ENCODE measurements at places on chromosomes 12 and 14.

GRCh38 chr14:80572666-80573065 is 361.4 kb upstream of the DIO2 start:
- no peak for DNase-seq

DNA sequence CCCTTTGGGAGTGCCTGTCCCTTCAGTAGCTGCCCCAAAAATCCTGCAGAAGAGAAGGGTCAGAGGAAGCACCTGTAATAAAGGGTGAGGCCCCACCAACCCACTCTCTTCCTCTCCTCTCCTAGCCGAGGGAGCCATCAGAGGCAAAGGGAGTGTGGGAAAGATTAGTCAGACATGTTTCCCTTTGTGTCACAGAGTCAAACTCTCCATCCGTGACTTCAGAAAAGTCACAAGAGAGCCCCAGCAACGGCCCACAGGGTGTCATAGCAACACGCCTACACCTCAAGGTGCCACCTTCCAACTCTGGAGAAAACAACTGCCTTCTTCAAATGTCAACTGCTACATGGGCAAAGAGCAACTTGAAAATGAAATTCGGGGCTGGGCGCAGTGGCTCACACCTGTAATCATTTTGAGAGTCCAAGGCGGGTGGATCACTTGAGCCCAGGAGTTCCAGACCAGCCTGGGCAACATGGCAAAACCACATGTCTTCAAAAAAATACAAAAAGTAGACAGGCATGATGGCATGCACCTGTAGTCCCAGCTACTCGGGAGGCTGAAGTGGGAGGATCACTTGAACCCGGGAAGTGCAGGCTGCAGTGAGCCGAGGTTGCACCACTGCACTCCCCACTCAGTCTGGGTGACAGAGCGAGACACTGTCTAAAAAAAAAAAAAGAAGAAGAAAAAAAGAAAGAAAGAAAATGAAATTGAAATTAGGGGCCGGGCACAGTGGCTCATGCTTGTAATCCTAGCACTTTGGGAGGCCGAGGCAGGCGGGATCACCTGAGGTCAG is 17.7 kb upstream of the CD27 start:
- DNase-seq, result peak; percentile 83

GRCh38 chr12:74539765-74540526 is 2.3 kb downstream of the ATXN7L3B start:
- no peak for DNase-seq

GRCh38 chr12:121536054-121536898 is 44.5 kb downstream of the KDM2B start:
- peak; percentile 53 for DNase-seq

DNA sequence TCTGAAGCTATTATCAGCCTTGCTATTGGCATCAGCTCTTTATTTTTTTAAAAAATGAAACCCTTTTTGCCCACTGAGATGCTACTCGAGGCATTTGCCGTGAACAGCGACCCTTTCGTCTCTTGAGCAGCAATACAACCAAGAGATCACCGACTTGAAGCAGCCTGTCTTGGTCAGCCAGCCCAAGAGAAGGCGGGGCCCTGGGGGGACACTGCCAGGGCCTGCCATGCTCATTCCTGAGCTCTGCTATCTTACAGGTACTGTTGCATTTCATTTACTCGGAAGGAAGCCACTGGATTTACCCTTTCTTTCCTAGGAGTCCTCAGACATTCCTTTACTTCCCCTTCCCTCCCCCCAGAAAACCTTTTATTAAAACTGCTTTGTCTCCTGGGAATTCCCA is 16.7 kb downstream of the PIWIL1 start:
- no peak for DNase-seq

GRCh38 chr14:69151458-69152180 is 1.3 kb downstream of the DCAF5 start:
- DNase-seq, result peak; percentile 63

DNA sequence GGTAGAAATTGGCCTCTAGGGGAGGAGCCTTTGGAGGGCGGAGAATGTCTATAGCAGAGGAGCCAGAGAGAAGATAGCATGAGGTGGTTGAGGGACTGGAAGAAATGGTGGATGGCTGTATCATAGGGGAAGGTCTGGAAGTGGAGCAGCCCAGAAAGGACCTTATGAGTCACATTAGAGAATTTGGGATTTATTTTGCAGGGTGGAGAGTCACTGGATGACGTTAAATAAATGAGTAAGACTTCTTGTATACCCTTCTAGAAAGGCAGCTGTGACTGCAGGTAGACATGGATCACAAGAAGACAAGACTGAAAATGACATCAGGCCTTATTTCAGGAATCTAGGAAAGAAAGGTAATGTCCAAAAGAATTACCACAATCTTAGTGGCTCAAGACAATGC is 208.2 kb upstream of the TMTC1 start:
- no peak for DNase-seq

- DNase-seq, result no peak
Measured at GRCh38 chr12:62519043-62519442, 52.4 kb downstream of the MON2 start.

- no peak for DNase-seq
Measured at GRCh38 chr12:27480016-27480415, 33.5 kb downstream of the SMCO2 start.

DNA sequence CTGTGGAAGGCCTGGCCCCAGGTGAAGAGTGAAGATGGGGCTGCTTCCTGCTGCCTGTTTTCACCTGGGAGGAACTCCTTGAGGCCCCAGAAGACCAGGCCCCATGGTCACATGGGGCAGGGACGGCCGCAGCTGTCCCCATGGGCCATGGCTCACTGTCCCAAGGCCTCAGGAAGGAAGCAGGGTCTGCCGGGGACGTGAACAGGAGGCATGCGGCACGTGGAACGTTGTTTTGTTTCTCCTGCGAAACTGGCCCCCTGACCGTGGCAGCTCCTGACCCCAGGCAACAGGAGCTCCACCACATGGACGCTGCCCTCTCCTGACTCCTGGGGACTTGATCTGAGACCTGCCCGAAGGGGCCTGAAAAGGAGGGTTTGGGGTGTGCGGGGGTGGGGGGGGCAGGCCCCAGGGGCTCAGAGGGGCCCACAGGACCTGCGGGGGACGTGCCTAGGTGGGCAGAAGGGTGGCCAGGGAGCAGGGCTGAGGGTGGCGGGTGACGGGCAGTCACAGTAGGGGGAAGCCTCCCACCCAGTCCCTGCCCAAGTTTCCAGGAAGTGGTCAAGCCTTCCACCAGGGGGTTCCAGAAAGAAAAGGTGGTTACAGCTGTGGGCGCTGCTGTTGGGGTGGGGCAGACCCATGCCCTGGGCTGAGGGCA is 41.4 kb downstream of the LRCOL1 start:
- DNase-seq, result no peak

DNA sequence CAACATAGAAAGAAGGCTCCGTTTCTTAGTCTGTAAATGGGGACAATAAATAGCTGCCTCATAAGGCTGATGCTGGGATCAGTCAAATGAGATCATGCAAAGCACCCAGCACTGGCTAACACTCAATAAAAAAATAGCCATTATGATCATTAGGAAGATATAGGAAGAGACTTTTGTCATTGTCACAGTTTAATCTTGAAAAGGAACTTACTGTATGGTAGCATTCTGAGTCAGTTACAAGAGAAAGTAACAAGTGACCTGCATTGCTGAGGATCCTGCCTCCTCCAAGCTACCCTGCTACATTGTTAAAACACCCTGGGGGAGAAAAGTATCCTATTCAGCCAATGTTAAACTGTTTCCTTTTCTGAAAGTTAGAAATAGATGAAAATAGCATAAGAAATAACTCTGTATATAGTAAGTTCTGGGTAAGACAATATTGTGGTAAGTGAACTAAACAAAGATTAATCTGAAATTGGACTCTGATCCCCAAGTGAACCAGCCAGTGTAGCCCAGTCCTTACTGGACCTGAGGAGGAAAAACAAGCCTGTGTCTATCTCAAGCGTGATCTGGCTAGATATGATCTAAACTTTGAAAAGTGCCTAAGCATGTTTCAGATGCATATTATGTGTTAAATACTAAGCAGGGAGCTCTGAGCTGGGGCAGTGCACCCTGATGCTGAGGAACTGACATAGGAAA is 3.6 kb upstream of the NUDT4 start:
- DNase-seq, result no peak

DNA sequence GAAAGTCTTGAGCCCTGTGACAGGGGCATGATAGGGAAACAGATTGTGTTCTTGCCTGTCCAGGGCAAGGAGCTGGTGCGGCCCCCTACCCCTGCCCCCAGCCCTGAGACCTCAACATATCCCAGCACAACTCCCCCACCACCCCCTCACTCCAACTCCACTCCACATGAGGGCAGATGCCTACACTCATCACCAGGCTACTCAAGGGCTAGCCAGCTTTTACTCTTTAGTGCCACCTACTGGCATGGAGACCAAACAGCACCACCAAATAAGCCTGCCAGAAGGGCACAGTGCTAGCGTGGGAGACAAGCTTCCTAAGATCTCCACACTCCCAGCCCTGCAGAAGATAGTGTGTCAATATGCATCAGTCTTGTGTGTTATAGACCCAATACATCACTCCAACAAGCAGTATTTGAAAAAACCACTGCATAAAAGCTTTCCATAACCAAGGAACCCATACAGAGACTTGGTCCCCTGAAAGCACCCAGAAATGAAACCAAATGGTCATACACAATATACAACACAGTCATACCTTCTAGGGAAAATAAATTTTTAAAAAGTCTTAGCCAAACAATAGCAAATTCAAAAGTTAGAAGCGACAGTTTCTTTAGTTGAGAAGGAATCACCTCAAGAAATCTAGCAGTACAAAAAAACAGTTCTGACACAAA is 154.4 kb downstream of the KCNK10 start:
- DNase-seq, result peak; percentile 16

GRCh38 chr14:61050417-61050816 is 69.4 kb downstream of the SLC38A6 start:
- no peak for DNase-seq

GRCh38 chr12:57552835-57553313 is 3.0 kb downstream of the KIF5A start:
- no peak for DNase-seq

- DNase-seq, result no peak
Measured at GRCh38 chr12:42288544-42288943, 37.4 kb downstream of the ZCRB1 start.

DNA sequence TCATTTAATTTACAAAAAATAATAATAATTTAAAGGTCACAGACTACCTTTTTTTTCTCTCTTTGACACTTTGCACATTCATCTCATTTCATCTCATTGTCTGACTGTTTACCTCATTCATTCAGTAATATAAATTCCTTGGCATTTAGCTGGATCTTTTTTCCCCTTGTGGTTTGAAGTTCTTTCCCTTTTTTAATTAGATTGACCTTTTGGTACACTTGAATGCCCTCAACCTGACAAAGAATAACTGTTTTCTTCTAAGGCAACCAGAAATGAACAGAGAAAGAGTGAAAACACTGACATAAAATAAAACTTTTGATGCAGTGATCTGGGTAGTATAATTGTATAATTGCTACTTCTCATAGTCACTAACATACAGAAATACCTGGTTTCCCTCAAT is 774.9 kb upstream of the NOVA1 start:
- no peak for DNase-seq

DNA sequence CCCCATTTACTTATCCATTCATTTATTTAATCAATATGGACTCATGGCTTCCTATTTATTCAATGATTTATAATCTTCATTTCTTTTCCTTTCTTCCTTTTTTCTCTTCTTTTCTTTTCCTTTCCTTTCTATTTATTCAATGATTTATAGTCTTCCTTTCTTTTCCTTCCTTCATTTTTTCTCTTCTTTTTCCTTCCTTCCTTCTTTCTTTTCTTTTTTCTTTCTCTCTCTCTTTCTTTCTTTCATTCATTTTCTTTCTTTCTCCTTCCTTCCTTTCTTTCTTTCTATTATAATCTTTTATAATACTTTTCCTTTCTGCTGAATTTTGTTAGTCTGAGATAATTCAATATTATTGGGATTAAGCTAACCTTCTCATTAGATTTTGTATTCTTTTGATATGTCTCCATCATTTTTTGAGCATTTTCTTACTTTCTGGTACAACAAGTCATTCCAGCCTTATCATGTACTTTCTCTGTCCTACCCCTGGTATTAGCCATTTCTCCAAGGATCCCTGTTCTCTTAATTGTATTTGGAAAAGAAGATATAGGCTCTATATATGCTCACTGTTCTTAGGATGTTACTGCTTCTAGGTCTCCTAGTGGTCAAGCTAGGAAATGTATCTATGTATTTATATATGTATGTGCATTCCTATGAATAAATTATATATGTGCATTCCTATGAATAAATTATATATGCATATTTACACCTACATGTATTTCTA is 12.1 kb downstream of the LACRT start:
- no peak for DNase-seq

DNA sequence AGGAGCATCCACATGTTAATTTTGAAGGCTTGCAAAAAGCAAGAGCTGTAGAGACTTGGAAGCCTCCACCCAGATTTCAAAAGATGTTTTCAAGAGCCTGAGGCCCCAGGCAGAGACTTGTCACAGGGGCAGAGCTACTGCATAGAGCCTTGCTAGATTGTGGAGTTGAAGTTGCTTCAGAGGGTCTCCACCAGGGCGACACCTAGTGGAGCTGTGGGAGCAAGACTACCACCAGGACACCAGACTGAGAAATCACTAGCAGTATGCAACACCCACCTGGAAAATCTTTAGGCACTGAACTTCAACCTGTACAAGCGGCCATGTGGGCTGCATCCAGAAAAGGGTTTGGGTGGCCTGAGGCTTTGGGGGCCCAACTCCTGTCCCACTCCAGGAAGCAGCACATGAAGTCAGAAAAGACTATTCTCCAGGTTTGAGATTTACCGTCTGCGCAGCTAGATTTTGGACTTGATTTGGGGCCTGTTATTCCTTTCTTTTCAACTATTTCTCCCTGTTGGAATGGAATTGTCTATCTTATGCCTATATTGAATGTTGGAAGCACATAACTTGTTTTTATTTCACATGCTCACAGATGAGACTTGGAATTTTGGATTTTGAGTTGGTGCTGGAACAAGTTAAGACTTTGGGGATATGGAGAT is 508.6 kb downstream of the FLRT2 start:
- DNase-seq, result peak; percentile 7

DNA sequence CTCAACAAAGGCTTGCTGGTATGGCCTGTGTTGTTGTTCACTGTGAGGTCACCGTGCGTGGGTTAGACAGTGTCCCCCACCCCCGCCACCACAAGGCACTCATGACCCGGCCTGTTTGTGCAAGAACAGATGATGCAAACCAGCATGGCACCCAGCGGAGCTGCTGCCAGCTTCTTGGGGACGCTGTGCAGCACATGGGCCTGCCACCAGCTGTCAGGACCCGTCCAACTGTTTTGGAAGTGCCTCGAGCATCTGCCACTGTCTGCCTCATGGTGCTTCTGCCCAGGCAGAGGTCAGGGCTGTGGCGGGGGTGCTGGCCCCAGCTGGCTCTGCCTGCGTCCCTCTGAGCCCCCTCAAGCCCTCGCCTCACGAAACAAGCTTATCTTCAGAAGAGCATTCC is 1.5 kb downstream of the ASB2 start:
- DNase-seq, result no peak

DNA sequence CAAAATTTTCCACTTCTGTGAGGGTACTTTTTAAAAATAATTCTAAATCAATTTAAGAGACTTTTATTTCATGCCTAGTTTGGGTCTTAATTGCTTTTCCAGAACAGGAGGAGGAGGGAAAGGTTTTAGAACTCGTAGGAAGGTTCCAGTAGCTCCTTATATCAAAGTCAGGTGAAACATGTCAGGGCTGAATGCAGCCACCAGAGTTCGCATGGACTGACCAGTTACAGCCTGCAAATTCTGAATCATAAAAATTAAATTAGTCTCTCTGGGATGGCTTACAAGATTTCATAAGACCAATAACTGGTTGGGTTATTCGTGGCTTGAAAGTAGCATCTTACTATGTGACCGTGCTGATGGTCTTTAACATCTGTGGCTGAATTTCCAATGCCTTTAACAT is 397 bp downstream of the BDKRB1 start:
- DNase-seq, result no peak

Measured in stimulated activated CD8-positive, alpha-beta memory T cell treated with anti-CD3 and anti-CD28 coated beads, Interleukin-4, amount 100 ng/mL, for 24 hours (primary cell).